Occipital lobe (tissue), 3 donors: ENCODE measurements at places on chromosomes 2 and 18. TPM values are rescaled to one million over a fixed set of nuclear protein-coding genes. Genes with fewer than 3 reads are reported as not detected.

DNA sequence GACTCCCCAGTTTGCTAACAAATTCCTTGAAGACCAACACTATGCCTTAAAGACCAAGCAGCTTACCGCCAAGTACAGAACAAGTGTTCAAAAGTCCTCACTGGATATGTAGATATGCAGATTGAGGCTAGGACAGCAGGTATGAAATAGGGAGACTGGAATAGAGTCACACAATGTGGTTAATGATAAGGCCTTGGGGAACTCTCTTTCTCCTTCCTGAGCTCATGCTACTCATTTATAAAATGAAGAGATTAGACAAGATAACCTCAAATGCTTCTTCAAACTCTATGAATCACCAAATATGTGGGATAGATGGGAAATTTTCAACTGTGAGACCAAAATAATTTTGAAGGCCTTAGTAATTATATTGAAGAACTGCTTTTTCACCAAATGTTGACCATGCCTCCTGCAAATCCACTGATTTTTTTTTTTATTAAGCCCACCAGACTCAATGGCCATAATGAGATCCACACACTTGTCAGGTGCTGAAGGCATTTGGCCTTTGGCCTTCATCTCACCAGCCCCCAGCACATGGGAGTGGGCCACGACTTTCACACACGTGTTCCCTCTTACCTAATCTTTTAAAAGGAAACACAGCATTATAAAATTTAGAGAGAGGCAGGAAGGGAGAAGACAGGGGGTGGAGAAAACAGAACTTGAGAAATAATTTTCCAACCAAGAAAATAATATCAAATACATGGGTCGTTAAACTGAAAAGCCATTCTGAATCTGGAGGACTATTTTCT lies 181.5 kb downstream of the EN1 start:
- DNase-seq = no peak

GRCh38 chr2:81304154-81304830 lies 999.7 kb upstream of the LRRTM1 start:
- no peak for DNase-seq

GRCh38 chr2:59933948-59934347 lies 619.5 kb downstream of the BCL11A start:
- no peak for DNase-seq

- DNase-seq = no peak
Observed at GRCh38 chr2:38074764-38075506, 1.0 kb downstream of the CYP1B1 start.

GRCh38 chr2:237446338-237446665 lies 32.3 kb upstream of the COL6A3 start:
- no peak for DNase-seq

DNA sequence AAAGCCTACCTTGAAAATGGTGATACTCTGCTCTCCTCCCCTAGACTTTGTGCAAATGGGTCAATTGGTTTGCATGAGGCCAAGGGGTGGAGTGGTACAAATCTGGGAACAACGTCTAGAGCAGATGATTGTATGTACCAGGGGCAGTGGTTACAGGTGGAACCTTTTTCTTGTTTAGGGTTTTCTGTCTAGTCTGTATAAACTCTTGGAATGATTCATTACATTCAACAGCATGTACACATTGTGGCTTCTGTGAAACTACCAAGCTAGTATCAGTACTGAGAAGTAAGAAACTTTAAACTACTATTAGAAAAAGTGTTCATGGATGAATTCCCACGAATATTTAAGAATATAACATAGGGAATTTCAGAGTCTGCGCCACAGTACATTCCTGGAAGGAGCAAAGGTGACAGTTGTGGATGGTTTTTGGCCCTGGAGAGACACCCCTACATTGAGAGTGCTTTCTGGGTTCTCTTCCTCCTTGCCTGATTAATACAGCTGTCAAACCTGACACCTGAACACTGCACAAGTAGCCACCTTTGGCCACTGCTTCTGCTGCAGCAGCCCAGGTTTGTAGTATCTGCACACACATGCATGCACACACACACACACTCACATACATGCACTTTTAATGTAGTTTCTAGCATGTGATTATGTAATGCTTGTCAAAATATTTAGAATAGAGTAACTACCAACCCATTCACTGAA lies 30.0 kb downstream of the CFAP221 start:
- no peak for DNase-seq

- DNase-seq = no peak
Observed at GRCh38 chr18:25237571-25238267, 114.2 kb downstream of the ZNF521 start.

GRCh38 chr2:48934807-48935206 lies 179.3 kb upstream of the LHCGR start:
- no peak for DNase-seq

GRCh38 chr2:233925402-233925801 lies 8.2 kb downstream of the TRPM8 start:
- no peak for DNase-seq

DNA sequence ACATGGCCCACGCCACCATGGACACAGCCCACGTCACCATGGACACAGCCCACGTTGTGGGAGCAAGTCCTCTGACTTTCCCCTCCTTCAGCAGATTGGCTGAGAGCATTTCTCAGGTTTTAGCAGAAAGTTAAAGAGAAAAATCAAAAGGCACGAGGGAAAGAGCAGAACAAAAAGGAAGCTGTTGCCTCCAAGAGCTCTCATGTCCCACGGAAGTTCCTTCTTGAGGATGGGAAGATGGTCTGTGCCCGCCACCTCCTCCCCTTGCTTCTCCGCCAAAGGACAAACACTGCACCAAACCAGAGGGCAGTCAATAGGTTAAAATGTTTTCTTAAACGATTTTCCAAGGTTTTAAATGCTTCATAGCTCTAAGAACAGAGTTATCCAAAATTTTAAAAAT lies 148.4 kb downstream of the HDAC4 start:
- DNase-seq = no peak

Gene IL18R1
- under 0.01 TPM for total RNA-seq

Gene DCDC2C
- total RNA-seq = 0.62 TPM

Gene MC2R
- total RNA-seq = not detected
